ENCODE measurements at places on chromosomes 6 and 20. TPM values are rescaled to one million over a fixed set of nuclear protein-coding genes. Genes with fewer than 3 reads are reported as not detected.
A peak's percentile ranks its signal among the peaks of the same experiment; 100 is the strongest.

The SAPCD1 gene
- 2.4 TPM for total RNA-seq

The WFDC11 gene
- not detected for total RNA-seq

The TRMT6 gene
- total RNA-seq, result 11.8 TPM

The RGS19 gene
- total RNA-seq, result 26.2 TPM

- H3K27me3 ChIP-seq, result peaks cover 3% of the 10 kb centered on the region
- peak overlapping the region; percentile 1 for H3K27ac ChIP-seq
- H3K4me3 ChIP-seq, result no peak overlapping the region
Observed at GRCh38 chr6:155194399-155194798, 69.4 kb upstream of the CLDN20 start.
